Ureter (tissue), 1 donor: ENCODE measurements at places on chromosomes 7 and 10. TPM values are rescaled to one million over a fixed set of nuclear protein-coding genes. Genes with fewer than 3 reads are reported as not detected.
A peak's percentile ranks its signal among the peaks of the same experiment; 100 is the strongest.

Gene GBX1
- total RNA-seq: not detected

Gene FRAT2
- total RNA-seq: 11.8 TPM

Gene ZNF365
- 0.21 TPM for total RNA-seq

- peak; percentile 84 for DNase-seq
These were observed 125.6 kb downstream of the CYP26A1 start for GRCh38 chr10:93199191-93199751.

DNA sequence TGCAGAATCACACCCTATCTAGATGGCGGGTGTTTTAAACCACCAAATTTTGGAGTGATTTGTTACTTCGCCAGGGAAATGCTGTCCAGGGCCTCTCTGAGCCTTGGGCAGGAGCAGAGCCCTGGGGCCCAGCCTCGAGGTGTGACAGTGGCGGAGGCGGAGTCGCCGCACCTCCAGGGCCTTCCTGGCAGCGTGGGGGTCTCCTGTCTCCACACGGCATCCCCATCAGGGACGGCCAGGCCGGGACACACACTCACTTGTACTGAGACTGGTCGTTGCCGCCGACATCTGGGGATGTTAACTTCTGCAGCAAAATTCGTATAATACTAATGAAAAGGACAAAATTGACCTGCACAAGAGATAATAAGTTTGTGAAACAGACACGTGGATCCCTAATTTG is 110.7 kb downstream of the VIPR2 start:
- peak; percentile 27 for DNase-seq
